ENCODE measurements at places on chromosomes 1 and 21.

DNA sequence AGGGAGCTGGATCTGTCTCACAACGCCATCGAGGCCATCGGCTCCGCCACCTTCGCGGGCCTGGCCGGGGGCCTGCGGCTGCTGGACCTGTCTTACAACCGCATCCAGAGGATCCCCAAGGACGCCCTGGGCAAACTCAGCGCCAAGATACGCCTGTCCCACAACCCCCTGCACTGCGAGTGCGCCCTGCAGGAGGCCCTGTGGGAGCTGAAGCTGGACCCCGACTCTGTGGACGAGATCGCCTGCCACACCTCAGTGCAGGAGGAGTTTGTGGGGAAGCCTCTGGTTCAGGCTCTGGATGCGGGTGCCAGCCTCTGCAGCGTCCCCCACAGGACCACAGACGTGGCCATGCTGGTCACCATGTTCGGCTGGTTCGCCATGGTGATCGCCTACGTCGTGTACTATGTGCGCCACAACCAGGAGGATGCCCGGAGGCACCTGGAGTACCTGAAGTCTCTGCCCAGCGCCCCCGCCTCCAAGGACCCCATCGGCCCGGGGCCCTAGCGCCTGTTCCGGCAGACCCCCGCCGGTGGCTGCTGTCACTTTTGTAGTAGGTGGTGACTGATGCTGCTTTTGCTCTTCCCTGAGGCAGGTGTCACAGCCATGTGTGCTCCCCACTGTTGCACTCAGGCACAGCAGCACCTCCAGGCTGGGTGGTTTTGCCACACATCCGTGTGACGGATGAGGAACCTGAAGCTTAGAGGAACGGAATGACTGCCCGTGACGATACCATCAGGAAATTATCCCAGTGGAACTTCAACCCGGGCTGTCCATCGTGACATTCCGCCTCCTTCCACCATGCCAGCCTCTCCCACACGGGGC is 1.8 kb downstream of the LRRC3 start:
- DNase-seq: no peak
- no peak overlapping the region for H3K27ac ChIP-seq
- H3K27me3 ChIP-seq: peaks cover 12% of the 10 kb centered on the region
- no peak overlapping the region for H3K4me3 ChIP-seq
- no peaks in the 10 kb centered on the region for H3K4me1 ChIP-seq

DNA sequence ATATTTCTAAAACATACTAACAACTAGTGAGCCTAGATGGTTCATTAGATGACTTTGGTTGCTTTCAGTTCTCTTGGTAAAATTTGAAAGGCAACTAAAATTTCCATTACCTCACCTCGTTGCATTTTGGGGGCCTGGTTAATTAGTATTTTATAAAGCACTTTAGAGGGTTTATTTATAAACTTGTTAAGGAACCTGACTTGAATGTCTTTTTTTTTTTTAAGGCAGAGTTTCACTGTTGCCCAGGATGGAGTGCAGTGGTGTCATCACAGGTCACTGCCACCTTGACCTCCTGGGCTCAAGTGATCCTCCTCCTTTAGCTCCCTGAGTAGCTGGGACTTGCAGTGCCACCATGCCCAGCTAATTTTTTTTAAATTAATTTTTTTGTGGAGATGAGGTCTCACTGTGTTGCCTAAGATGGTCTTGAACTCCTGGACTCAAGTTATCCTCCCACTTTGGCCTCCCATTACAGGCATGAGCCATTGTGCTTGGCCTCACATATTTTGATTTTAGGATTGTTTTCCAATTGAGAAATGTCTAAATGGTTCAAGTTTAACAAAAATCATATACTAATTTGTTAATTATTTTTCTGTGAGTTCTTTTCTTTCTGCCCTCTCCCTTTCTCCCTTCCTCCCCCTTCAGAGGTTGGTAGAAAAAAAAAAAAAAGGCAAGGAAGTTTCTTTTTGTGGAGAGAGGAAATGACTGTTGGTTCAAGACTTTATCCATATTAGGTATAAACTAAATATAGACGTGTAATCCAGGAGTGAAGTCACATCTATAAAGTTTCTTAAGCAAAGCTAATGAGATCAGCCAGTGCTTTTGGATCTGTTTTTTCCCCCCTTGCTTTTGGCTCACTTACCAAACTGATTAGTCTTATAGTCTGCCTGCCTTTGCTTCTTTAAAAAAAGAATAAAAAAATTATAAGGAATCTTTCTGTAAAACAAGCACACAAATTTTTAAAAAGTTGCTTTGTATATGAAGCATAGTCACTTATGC is 24.7 kb downstream of the CLIC4 start:
- no peak overlapping the region for H3K4me3 ChIP-seq
- peaks cover 7% of the 10 kb centered on the region for H3K4me1 ChIP-seq
- H3K36me3 ChIP-seq: no peaks in the 10 kb centered on the region
- no peaks in the 10 kb centered on the region for H3K27me3 ChIP-seq
- peak overlapping the region; percentile 10 for H3K27ac ChIP-seq
- no peak for DNase-seq

- no peaks in the 10 kb centered on the region for H3K4me1 ChIP-seq
- H3K27me3 ChIP-seq: peaks cover 7% of the 10 kb centered on the region
- no peak overlapping the region for H3K4me3 ChIP-seq
- no peaks in the 10 kb centered on the region for H3K36me3 ChIP-seq
- DNase-seq: no peak
- no peak overlapping the region for H3K27ac ChIP-seq
These were observed 75.2 kb downstream of the GLIS1 start for GRCh38 chr1:53663529-53664300.

GRCh38 chr1:2439369-2439768 is 27.0 kb upstream of the PEX10 start:
- H3K27me3 ChIP-seq: peaks cover 16% of the 10 kb centered on the region
- H3K36me3 ChIP-seq: no peaks in the 10 kb centered on the region

- H3K27ac ChIP-seq: no peak overlapping the region
- no peaks in the 10 kb centered on the region for H3K4me1 ChIP-seq
- H3K4me3 ChIP-seq: no peak overlapping the region
- no peaks in the 10 kb centered on the region for H3K27me3 ChIP-seq
- no peak for DNase-seq
These were observed 37.9 kb upstream of the EDEM3 start for GRCh38 chr1:184792450-184792969.

DNA sequence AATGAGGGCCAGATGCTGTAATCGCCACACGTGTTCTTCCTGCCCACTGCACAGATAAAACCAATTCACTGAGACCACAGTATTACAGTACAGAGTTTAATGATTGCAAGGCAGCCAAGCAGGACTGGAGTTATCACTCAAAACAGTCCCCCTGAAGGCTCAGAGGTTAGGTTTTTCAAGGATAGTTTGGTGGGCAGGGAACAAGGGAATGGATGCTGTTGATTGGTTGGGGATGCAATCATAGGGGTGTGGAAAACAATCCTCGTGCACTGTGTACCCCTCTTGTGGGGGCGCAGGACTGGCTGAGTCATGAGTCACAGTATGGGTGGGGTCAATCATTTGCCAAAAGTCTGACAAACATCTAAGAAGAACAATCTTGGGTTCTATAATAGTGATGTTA is 12.4 kb upstream of the USP1 start:
- DNase-seq: no peak
- H3K4me3 ChIP-seq: no peak overlapping the region
- H3K4me1 ChIP-seq: peaks cover 13% of the 10 kb centered on the region

DNA sequence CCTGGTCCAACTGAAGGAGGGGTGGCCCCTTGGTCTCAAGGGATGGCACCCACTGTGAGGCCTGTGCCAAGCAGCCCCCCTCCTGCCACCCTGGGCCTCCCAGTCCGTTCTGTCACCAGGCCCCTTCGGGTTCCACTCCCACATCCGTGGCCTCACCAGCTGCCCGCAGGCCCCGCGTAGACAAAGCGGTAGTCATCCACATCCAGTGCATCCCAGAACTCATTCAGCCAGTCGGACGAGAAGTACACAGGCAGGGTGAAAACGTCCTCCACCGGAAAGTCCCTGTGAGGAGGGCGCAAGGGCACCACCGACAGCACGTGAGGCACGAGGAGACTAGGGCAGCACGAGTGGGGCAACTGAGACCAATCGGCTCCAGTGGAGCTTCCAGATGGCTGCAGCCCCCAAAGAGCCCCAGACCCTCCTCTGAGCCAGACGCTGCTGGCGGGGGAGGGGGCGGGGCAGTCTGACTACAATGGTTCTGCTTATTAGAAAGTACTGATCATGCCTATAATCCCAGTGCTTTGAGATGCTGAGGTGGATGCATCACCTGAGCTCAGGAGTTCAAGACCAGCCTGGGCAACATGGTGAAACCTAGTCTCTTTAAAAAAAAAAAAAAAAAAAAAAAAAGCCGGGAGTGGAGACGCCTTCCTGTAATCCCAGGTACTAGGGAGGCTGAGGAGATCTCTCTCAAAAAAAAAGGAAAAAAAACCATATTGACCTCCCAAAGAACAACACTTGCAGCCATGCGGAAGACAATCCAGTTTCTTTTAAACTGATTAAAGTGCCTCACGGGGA is 1.2 kb downstream of the JMJD4 start:
- peak overlapping the region; percentile 81 for H3K27ac ChIP-seq
- DNase-seq: no peak
- H3K4me1 ChIP-seq: peaks cover 70% of the 10 kb centered on the region
- H3K27me3 ChIP-seq: no peaks in the 10 kb centered on the region
- H3K4me3 ChIP-seq: peak overlapping the region; percentile 100
- peaks cover 35% of the 10 kb centered on the region for H3K36me3 ChIP-seq

DNA sequence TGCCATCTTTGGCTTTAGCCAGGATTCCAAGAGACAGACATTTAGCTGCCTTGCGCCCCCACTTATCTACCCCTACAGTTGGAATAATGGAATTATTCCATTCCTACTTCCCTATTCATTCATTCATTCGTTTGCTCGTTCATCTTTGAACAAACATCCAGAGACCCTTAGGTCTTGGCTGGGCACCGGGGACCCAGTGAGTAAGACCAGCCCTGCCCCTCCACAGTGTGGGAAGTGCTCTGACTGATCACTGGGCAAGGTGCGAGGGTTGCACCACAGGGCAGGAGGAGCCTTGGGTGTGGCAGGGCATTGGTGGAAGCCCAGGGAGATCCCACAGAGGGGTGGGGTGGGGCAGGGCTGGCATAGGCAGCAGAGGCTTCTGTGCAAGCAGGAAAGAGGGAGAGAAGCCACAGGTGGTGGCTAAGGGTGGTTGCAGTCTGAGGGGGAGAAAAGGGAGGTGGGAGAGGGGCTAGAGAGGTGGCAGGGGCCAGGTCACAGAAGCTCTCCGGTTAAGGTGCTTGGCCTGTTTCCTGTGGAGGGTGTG is 35.0 kb upstream of the TMEM61 start:
- H3K4me1 ChIP-seq: peaks cover 4% of the 10 kb centered on the region
- no peak overlapping the region for H3K4me3 ChIP-seq
- no peaks in the 10 kb centered on the region for H3K36me3 ChIP-seq
- no peak overlapping the region for H3K27ac ChIP-seq

GRCh38 chr1:23911921-23912320 is 1.2 kb downstream of the CNR2 start:
- no peak overlapping the region for H3K27ac ChIP-seq
- H3K4me3 ChIP-seq: no peak overlapping the region

DNA sequence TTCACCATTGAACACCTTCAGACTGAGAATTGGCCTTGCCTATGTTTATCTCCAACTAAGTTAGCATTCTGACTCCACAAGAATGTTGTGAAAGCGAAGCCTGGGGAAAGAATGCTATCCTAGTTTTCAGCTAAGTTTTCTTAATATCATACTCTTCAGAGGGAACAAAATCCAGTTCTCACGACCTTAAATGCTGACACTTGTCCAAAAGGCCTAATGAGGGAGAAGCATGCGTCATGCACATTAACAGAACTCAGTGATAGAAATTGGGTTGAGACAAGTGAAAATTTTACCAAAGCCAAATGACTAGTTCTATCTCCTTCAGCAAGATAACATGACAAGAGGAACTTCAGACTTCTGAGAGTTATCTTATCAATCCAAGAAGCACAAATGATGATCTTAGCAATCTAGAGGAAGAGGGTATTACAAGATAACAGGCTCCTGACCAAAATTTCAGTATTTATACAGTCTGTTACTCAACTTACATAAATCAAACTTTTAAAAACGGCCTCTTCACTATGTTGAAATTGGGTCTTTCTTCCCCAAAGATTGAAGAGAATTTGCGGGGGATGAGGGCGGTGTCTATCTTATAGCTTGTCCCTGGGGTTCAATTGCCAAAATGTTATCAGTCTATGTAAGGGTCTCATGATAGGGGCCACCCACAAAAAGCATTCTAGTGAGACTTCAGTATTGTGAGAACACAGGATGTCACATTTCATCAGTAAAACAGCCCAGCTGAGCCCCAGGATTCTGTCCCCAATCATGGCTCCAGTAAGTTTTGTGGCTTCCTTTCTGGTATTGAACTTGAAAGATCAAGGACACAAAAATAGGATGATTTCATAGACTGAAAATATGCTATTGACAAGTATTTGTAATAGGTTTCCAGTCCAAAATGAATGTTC is 26.5 kb upstream of the SLC45A3 start:
- DNase-seq: peak; percentile 42
- no peak overlapping the region for H3K4me3 ChIP-seq
- peak overlapping the region; percentile 24 for H3K27ac ChIP-seq
- peaks cover 4% of the 10 kb centered on the region for H3K4me1 ChIP-seq
- peaks cover 38% of the 10 kb centered on the region for H3K36me3 ChIP-seq
- H3K27me3 ChIP-seq: no peaks in the 10 kb centered on the region

GRCh38 chr1:31672986-31673385 is 28.3 kb upstream of the PEF1 start:
- H3K27ac ChIP-seq: no peak overlapping the region
- no peaks in the 10 kb centered on the region for H3K36me3 ChIP-seq
- H3K27me3 ChIP-seq: peaks cover 67% of the 10 kb centered on the region

GRCh38 chr21:31386006-31386405 is 41.9 kb upstream of the TIAM1 start:
- H3K36me3 ChIP-seq: no peaks in the 10 kb centered on the region
- no peak overlapping the region for H3K27ac ChIP-seq
- no peak overlapping the region for H3K4me3 ChIP-seq
- peak; percentile 19 for DNase-seq
- peaks cover 10% of the 10 kb centered on the region for H3K27me3 ChIP-seq

DNA sequence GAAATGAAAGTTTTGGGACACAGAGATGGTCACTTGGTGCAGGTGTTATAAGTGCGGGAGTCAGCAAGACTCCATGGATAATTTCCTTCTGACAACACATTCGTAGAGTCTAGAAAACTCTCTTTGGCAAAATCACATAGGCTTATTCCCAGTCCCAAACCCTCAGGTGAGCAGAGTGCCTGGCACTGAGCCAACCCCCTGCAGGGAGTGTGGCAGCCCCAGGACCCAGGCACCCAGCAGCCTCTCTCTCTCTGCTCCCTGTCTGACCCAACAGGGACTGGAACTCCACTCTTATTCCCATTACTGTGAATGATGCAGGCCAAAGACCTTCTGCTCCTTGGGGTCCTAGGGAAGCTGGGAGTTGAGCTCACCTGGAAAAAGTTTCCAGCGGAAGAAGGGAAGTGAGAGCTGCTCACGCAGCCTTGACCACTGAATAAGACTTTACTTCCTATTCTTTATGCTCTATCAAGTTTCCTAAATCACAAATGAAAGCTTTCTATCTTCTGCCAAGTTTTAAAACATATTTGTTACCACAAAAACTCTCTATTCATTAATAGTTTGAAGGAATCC is 132.6 kb upstream of the ETV3 start:
- H3K4me1 ChIP-seq: peaks cover 41% of the 10 kb centered on the region
- no peak overlapping the region for H3K4me3 ChIP-seq
- no peaks in the 10 kb centered on the region for H3K27me3 ChIP-seq
- H3K27ac ChIP-seq: no peak overlapping the region
- H3K36me3 ChIP-seq: no peaks in the 10 kb centered on the region
- DNase-seq: no peak

- H3K36me3 ChIP-seq: no peaks in the 10 kb centered on the region
- H3K27me3 ChIP-seq: peaks cover 81% of the 10 kb centered on the region
- DNase-seq: no peak
These were observed 23.6 kb upstream of the KCNC4 start for GRCh38 chr1:110186558-110186957.

- H3K27me3 ChIP-seq: peaks cover 79% of the 10 kb centered on the region
- no peaks in the 10 kb centered on the region for H3K36me3 ChIP-seq
- no peak overlapping the region for H3K27ac ChIP-seq
- no peak for DNase-seq
These were observed 415 bp upstream of the LAD1 start for GRCh38 chr1:201399352-201400126.

All from K562 (cell line).